AG09309 (cell line): ENCODE measurements at places on chromosomes 12 and 14.

DNA sequence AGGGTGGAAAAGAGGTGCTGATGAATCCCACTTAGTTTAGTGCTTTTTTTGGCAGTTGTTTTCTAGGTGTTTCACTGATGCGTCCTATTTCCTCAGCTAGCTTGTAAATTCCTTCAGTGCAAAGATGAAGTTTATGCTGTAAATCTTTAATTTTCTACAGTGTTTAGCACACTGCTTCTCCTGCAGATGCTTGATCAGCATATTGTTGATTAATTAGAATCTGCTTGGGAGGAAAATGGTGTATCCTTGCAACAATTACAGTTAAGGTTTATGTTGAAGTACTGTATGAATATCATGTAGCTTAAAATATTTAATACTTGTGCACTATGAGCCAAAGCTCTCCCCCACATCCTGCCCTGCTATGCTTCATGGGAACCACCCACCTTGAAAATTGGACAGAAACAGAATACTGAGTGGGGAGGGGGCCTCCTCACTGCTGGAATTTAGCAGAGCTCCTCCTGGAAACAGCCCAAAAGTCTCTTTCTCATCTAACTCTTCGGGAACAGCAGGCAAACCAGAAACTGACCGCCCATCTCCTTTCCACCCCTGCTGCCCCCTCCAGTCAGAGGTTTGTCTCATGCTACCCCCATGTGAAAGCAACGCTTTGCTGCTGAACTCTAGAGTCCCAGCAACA, 20.3 kb upstream of the DHRS4 start:
- no peak for DNase-seq

DNA sequence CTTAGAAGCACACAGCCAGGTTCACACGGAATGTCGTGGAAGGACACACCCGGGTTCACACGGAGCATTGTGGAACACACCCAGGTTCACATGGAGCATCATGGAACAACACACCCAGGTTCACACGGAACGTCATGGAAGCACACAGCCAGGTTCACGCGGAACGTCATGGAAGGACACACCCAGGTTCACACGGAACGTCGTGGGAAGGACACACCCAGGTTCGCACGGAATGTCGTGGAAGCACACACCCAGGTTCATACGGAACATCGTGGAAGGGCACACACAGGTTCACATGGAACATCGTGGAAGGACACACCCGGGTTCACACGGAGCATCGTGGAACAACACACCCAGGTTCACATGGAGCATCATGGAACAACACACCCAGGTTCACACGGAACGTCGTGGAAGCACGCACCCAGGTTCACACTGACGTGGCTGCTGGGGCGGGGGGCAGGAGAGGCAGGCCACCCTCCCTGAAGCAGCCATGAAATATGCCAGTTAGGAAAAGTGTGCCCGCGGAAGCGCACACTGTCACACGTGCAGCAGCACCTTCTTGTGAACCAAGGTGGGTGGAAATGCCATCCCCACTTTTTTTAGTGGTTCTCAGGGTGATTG, 86.4 kb downstream of the EP400 start:
- DNase-seq = no peak

GRCh38 chr12:54592316-54592715, 3.9 kb upstream of the PPP1R1A start:
- no peak for DNase-seq

DNA sequence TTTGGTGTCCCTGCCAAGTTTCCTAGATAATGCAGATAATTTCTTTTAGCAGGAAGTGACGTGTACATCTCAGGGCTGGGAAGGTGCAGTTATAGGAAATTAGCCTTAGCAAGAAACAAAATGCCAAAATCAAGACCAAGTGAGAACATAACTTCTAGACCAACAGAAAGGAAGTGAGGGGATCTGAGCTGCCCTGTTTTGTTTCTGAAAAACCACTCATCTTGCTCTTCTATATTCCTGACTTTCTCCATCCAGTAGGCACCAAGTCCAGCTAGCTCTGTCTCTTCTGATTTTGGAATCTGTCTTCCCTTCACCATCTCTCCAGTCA, 23.9 kb upstream of the DUSP6 start:
- no peak for DNase-seq

DNA sequence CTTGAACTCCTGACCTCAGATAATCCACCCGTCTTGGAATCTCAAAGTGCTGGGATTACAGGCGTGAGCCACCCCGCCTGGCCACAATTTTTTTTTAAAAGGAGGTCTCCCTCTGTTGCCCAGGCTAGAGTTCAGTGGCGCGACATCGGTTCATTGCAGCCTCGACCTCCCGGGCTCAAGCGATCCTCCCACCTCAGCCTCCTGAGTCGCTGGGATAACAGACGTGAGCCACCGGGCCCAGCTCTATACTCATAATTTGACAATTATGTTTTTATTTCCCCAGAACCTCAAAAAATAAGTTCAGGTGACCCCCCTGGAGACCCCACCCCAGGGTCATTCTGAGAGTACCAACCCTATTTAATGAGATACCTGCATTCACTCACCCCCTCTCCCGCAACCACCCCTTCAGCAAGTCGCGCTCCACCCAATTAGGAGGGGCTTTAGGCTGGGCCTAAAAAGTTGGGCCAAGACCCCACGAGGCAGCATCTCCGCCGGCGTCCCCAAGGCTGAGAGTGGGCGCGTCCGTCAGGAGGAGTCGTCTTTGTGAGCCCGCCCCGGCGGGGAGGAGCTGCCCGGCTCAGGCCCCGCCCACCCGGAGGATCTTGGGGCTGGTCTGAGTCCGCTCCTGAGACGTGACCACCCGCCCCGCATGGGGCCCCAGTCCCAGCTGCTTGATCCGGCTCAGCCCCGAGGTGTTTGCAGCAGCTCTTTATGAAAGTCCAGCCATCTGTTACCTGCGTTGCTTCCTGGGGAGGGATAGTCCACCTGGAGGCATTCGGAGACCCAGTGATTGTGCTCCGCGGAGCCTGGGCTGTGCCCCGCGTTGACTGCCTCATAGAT, at the start of gene ANKRD33:
Gene ANKRD33 (plus strand): TSS at position 628 of the 840 bp plus-strand sequence. CDS start 84 bp downstream, at position 712.
- no peak for DNase-seq

GRCh38 chr12:41407232-41407799, 219.2 kb downstream of the PDZRN4 start:
- no peak for DNase-seq

DNA sequence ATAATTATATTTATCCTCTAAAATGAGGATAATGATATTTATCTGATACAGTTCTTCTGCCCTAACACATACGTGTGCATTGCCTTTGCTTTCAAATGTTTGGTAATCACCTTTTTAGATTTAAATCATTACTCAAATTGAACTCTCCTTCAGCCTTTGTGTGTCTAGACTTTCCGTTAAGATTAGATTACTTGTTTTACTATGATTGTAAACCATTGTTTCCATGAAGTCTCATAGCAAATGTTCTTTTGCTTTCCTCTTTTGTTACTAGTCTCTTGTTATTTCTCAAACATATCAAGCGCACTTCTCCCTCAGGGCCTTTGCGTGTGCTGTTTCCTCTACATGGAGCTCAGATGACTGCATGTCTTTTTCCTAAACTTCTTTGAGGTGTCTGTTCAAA, 63.7 kb downstream of the ETV6 start:
- DNase-seq = no peak

DNA sequence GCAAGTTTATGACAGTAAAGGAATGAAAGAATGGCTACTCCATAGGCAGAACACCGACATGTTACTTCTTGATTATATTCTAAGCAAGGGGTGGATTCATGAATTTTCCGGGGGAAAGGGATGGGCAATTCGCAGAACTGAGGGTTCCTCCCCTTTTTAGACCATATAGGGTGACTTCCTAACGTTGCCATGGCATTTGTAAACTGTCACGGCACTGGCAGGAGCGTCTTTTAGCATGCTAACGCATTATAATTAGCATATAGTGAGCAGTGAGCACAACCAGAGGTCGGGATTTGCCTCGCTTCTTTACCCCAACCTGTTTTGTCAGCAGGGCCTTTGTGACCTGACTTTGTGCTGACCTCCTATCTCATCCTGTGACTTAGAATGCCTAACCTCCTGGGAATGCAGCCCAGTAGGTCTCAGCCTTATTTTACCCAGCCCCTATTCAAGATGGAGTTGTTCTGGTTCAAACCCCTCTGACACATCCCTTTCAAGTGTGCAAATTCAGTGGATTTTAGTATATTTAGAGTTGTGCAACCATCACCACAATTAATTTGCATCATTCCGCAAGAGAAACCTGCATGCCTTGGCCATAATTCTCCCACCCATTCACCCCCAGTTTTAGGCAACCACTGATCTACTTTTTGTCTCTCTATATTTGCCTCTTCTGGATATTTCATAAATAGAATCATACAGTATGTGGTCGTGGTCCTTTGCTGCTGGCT, 27.4 kb downstream of the PALS1 start:
- DNase-seq = no peak

DNA sequence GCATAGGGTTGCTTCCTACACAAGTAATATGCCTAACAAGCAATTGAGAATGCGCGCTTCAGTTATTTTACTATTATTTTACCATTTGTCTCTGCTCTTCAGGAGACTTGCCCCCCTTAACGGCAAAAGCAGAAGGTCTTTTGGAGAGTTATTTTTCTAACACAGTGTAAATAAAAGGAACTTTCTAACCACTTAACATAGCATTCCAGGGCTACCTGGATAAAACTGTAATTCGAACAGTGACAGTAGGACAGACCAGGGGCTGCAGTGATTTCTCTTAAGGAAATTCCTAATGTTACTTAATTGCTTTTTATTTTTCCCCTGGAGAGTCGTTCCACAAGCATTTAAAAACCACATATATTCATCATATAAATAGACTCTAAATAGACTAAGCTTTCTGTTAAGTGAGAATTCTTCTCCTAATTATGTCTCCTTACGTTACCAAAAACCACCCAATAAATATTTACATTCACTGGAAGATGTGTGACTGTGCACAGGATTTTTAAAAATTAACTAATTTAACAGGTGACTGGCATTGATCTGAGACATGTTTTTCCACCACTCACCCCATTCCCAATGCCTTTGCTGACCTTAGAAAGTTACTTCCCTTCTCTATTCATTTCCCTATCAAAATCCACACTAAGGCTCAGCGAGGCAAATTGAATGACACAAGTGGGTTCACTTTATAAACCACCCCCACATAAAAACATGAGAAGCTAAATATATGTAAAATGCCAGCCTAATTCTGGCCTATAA, 72.4 kb downstream of the RNF34 start:
- DNase-seq = no peak

DNA sequence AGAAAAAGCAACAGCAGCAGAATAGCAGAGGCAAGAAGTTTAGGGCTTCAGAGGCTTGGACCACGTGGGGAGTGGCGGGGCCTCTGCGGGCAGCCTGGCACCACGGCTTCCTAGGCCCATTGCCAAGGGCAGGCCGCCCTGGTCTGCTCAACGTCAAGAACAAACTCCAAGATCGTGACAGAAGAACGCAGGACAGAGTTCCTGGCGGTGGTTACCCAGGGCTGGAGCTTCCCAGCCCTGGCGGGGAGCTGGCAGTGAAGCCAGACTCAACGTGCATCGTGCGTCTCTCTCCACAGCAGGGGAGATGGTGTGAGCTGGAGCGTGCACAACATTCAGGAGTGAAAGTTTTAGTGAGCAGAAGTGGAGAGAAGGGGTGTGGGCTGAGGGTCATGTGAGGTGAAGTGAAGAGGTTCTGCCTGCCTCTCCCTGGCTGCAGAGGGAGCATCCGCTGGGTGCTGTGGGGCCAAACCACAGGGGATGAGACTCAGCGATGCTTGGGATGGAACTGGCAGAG, 13.9 kb upstream of the CACNA2D4 start:
- no peak for DNase-seq

- no peak for DNase-seq
These were observed 11.9 kb upstream of the SLC2A13 start for GRCh38 chr12:40117818-40118217.

DNA sequence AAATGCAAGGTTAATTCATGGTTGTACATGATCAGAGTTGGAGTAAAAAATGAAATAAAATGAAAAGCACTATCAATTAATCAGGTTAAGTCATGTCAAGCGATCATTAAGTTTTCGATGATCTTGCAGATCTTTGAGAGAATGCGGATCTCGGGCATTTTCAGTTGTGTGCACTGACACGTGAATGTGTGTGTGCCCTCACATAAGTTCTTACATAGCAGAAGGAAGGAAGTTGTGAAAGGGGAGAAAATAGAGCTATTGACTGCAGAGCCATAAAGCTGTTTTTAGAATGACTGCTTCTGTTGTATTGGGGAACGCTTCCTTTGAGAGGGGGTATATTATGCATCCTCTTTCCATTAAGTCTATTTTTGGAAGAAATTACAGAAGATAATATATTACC, 101.3 kb downstream of the HMGA2 start:
- no peak for DNase-seq

DNA sequence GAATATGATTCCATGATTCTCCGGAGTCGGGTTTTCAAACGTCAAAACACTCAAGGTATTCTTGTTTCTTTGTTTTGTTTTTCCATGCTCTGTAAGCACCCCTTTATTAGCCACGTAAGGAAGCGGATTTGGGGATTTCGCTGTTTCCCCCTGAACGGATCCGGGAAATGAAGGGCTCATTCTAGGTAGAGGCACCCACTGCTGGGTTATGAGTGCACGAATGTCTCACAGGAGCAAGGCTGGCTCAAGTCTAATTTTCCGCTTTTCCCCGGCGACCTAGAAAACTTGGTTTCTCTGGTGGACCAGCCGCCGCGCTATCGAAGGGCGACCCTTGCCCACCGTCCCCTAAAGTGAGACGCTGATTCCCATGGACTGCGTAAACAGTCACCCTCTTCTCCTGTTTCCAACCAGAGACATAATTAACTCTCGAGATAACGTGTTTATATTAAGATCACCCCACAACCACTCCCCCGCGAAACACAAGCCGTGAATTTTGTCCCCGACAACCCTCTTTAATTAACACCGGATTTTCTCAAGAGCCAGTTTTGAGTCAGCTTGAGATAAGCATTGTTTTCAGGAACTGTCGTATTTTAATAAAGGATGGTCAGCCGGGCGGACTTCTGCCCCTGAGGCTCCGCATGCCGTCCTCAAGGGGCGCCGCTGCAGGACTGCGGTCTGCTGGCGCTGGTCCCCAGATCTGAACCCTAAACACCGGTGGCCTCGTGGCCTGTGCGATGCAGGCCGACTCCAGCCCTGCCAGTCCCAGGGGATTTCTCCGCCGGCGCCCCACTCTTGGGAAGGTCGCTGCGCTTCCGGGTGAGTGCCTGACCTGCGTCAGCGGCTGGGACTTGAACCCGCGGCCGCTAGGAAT, 515 bp upstream of the ABCC9 start:
- DNase-seq = no peak

- no peak for DNase-seq
These were observed 24.3 kb upstream of the EMP1 start for GRCh38 chr12:13171921-13172859.

- no peak for DNase-seq
These were observed 20.5 kb downstream of the VCPKMT start for GRCh38 chr14:50095895-50096294.

DNA sequence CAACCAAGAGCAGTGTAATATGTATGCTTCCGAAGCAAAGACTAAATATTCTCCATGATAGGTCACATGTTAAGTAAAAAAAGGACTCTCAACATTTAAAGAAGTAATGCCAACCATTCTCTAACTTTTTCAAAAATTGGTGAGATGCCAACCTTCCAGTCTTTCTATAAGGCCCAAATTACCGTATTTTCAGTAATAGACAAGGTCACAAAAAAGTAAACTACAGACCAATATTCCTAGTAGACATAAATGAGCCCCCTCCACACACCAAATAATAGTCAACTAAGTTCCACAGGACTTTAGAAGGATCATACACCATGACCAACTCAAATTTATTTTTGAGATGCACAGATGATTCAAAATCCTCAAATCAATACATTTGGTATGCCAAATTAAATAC, 867.4 kb downstream of the TMEM121 start:
- no peak for DNase-seq

- DNase-seq = no peak
These were observed 187.4 kb downstream of the DPF3 start for GRCh38 chr14:72706485-72706884.
